T-helper 17 cell (primary cell): ENCODE measurements at places on chromosomes 13 and 19. TPM values are rescaled to one million over a fixed set of nuclear protein-coding genes. Genes with fewer than 3 reads are reported as not detected.

DZIP1 gene
- not detected for total RNA-seq

GRCh38 chr19:7678971-7679751 lies 1.5 kb upstream of the TRAPPC5 start:
- peak; percentile 58 for DNase-seq

- DNase-seq, result no peak
These were observed 54.9 kb downstream of the COLGALT1 start for GRCh38 chr19:17610384-17610783.

DNA sequence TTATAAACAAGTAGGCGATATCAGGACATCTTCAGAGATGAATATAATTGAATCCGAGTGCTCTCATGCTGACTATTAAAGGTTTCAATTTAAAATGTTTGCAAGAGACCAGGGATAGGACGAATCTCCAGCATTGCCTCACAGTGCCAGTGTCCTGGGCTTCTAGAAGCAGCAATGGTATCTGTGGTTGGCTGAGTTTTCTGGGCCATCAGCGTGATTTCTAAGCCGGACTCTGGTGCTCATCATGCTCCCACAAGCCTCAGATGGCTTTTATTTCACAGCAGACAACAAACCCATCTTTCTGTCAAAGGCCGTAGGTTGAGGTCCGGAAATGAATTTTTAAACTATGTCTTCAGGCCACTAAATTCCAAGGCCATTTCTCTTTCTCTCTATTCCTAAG lies 187.7 kb downstream of the FOXO1 start:
- DNase-seq, result no peak

DNA sequence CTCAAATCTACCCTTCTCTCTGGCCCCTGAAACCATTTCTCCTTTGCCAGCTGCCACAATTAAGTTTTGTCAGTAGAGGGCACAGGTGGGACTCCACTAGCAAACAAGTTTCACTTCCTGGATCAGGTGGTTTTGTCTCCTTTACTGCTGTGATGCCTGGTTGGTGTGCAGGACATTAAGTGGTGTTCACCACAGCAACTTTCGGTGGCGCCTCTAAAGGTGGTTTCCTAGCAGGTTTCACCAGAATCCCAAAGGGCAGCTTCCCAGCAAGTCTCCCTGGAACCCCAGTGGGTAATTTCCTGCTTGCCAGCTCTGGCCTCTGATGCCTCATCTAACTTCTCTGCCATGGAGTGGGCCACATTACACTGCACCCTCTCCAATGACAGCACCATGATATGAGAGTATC lies 16.6 kb downstream of the MED4 start:
- DNase-seq, result no peak

DNA sequence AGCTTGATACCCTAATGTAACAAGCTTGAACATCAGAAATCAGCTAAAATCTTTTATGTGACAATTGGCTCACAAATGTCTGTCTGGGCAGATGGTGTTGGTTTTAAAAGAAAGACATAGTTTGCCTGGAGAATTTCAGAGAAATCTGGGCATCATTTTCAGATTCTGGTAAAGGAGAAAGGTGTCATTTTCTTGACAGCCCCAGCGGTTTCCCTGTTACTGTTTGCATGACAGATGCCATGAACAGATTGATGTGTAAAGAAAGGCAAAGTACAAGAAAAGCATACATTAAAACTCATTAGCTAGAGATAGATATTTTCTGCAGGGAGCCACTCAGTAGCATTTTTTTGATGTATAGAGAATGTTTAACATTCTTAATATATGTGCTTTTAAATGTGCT lies 987.9 kb downstream of the OLFM4 start:
- no peak for DNase-seq

GRCh38 chr19:39449116-39449797 lies 3.9 kb downstream of the SUPT5H start:
- no peak for DNase-seq

QPCTL gene
- 13.2 TPM for total RNA-seq

DNA sequence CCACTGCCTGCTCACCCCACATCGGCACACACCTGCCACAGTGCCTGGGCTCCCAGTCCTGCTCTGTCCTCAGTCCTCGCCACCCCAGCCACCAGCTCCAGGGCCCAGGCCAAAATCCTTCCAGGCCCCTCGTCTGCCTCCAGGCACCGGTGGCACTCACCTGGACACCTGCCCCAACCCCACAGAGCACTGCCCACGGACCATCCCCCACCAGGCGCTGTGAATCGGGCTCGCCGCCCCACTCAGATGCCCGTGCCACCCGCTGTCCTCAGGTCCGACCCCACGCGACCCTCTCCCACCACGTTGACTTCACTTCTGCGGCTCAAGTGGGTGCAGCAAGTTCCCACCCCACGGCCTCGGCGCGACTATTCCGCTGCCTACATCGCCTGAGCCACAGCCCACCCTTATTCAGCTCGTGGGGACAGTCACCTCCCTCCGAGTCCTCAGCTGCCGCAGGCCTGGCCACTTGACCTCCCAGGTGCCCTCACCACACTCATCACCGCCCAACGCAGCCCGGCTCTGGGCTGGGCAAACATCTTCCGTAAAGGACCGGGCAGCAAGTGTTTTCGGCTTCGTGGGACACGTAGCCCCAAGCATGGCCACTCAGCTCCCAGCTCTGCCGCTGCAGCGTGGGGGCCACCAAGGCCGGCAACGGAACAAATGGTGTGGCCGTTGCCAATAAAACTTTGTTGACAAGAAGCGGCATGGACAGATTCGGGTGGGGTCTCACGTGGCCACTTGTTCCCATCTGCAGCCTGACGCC lies 5.7 kb downstream of the PIP5K1C start:
- DNase-seq, result no peak

GRCh38 chr13:42964761-42965161 lies 27.3 kb downstream of the EPSTI1 start:
- DNase-seq, result no peak

- DNase-seq, result no peak
These were observed 3.4 kb downstream of the PLIN5 start for GRCh38 chr19:4531562-4532165.

- no peak for DNase-seq
These were observed 76.9 kb downstream of the ITGBL1 start for GRCh38 chr13:101529422-101529821.

- DNase-seq, result no peak
These were observed 421.7 kb upstream of the GPC6 start for GRCh38 chr13:92804926-92805325.

RFPL4AL1 gene
- total RNA-seq, result not detected

DNA sequence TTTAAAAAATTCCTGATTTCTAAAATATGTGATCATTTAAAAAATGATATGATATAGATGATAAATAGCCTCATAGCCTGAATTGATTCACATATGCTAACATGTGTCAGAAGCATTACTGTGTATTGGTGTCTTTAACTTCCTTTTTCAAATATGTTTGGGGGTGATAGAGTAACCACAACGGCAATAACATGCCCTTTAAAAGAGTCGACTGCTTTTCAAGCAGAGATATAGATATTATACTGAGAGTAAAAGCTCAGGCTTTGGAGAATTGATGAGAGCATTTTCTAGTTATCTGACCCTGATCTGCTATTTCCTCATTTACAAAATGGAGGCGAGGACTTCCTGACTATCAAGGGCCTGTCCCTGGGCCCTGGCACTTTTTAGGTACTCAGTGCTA lies 260.5 kb downstream of the DCT start:
- no peak for DNase-seq

DNA sequence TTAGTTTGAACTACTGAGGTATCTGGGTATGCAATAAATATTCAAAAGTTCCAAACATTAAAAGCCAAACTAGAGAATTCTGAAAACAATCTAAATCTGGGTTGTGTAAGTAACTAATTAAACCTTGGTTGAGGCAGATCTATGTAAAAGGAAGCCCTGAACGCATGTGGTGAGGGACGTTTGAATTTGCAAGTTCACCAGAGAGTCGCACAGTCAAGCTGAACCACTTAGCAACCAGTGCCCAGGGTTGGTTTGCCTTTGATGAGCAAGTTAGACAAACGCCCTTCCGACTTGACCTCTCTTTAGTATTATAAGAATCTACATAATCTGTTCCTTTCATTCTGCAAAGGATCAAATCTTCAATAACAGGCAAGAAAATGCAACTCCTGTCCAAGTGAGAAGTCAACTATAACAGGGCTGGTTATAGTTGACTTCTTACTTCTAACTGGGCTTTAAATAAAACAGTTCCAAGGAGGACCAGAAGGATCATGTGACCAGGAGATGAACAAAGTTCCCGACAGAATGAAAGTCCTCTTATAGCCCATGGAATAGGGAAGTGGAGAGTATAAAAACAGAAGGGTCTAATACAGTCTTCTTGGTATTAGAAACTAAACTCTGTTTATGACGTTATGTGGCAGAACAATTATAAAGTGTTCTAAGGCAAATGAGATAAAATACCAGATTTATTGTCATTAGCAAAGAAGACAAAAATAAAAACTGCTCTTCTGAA lies 40.6 kb downstream of the PHF11 start:
- no peak for DNase-seq

C19orf33 gene
- total RNA-seq, result 11.8 TPM

- DNase-seq, result no peak
These were observed 1.0 kb downstream of the PRKACA start for GRCh38 chr19:14116525-14116917.

GRCh38 chr19:50651174-50651573 lies 1.9 kb downstream of the C19orf81 start:
- no peak for DNase-seq

DNA sequence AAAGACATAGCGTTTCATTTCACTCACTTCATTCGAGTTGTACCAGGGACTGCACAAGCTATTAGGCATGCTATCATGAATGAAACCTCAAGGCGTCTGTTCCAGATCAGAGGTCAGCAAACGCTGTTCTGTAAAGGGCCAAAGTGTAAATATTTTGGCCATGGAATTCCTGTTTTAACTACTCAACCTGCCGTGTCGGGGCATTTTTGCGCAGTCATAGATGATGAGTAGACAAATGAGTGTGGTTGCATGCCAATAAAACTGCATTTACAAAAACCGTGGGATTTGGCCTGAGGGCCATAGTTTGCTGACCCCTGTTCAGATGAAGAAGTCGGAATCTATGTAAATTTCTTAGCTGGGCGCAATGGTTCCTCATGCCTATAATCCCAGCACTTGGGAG lies 6.5 kb downstream of the INSR start:
- no peak for DNase-seq

CFAP97D2 gene
- not detected for total RNA-seq

DNA sequence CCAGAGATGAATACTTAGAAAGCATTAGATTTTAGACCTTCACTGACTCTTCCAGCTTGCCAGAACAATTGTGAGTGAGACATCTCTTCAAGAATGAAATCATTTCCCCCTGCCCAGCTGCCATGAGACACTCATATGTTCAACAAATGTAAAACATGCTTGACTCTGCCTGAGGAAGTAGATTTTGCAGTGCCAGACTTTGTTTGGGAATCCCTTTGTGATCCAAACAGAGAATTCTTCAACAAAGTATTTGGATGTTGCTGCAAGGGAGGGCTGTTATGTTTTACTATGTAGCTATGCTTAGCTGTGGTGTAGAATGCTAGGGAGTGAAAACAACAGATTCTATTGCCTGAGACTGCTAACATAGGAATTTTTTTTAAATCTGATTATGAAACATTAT lies 416.4 kb downstream of the DCT start:
- no peak for DNase-seq

DNA sequence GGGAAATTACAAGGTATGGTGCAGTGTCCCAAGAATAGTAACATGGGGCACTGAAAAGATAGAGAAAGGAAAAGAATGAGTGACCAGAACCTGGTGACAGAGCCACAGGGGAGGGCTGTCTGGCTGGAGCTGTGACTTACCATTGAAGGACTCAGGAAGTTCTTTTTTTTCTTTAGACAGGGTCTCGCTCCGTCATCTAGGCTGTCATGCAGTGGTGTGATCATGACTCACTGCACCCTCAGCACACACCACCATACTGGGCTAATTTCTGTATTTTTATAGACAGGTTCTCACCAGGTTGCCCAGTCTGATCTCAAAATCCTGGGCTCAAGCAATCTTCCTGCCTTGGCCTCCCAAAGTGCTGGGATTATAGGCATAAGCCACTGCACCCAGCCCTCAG lies 8.8 kb upstream of the CPB2 start:
- DNase-seq, result no peak

DNA sequence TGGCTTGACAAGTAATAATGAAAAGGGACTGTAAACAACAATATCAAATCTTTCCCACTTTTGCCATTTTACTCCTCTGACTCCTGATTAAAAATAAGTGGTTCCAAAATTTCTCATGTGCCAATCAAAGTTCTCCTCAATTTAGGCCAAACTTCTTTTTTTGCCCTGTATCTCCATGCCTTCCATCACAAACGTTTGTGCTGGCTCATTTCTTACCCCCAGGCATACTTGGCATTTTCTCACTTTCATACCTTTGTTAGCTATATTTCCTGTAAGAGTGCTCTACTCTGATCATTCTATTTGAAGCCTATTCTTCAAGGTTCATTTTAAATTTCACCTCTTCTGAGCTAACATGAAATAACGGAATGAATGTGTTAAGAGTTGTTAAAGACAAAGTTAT lies 10.0 kb upstream of the FNDC3A start:
- DNase-seq, result no peak

DNA sequence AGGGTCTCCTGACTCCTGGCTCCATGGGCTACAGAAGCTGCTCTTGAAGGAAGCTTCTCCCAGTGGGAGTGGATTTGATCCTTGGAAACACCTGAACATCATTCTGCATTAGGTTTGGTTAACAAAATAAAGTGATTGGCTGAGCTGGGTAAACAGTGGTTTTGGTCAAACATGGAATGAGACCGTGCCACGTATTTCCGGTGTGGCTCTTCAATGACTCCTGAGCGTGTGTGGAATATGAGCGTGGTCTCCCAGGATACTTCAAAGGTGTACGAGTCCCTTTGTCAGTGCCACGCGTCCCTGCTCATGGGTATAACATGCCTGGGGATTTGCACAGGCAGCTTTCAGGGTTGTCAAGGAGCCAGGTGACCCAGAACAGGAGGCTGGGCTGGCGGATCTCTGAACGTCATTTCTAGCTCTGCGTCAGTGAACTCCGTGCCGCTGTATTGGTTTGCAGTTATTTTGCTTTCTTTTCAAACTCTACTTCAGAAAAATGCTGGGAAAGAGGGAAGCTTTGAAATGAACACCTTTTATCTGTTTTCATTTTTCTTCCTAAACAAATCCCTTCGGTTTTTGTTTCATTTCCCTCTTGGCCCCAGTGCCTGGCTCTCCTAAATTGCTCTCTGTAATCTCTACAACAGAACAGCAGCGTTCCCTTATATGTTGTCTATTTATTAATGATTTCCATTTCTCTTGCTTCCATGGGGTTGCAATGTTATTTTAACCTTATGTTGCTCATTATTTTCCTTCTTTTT lies 26.3 kb upstream of the GJB6 start:
- DNase-seq, result no peak

DNA sequence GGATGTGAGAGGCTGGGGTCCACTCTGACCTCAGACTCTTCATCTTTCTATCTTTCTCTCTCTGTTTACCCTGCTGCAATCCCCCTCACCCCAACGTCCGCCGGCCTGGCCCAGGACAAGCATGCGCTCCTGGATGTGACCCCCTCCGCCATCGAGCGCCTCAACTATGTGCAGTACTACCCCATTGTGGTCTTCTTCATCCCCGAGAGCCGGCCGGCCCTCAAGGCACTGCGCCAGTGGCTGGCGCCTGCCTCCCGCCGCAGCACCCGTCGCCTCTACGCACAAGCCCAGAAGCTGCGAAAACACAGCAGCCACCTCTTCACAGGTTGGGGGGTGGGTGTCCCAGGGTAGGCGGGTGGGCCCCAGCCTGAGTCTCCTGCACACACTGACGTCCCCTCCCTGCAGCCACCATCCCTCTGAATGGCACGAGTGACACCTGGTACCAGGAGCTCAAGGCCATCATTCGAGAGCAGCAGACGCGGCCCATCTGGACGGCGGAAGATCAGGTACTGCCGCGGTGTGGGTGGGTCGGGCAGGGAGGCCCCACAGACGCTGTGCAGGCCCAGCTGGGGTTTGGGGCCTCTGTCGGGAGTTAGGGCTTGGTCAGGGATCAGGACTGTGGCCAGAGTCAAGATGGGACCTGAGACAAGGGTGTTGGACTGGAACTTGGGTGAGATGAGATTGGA lies 15.0 kb downstream of the APBA3 start:
- DNase-seq, result no peak
